Activated T-helper 1 cell treated with anti-CD3 and anti-CD28 coated beads, Interleukin-2, amount 50 U/mL, for 16 hours (primary cell): ENCODE measurements at places on chromosomes 5 and 9.

GRCh38 chr5:91339063-91339705 is 43.9 kb downstream of the ARRDC3 start:
- no peak for DNase-seq

DNA sequence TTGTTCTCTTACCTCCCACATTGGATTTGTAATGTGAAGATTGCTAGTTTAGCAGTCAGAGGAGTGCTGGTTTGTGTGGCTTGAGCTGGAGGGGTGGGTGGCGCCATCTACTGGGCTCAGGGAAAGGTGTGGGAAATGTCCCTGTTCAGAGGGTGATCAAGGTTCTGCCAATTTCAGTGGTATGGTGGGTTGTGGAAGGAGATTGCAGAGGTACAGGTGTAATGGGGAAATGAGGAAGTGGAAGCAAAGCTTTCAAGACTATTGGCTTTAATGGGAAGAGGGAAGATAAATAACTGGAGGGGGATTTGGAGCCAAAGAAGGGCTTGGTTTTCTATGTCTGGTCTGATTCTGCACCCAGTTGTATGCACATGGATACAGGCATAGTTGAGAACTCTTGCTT is 76.4 kb downstream of the OSMR start:
- DNase-seq, result peak; percentile 13

DNA sequence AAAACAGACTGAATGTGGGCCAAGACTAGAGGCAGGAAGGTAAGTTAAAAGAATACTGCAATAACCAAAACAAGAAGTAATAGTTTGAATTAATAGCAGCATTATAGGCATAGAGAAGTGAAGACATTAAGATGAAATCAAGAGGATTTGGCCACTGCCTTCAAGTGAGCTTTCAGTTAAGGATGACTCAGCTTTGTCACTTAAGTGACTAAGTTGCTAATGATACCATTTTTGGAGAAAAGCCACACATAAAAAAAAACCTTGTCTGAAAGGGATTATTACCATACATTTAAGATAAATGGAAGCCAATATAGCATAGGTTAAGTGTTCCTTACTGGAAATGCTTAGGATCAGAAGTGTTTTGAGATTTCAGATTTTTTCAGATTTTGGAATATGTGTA is 57.0 kb downstream of the ECPAS start:
- DNase-seq, result no peak

- DNase-seq, result no peak
These were observed 188.0 kb downstream of the XRCC4 start for GRCh38 chr5:83265318-83265717.

GRCh38 chr5:14998491-14998890 is 126.9 kb upstream of the ANKH start:
- no peak for DNase-seq

DNA sequence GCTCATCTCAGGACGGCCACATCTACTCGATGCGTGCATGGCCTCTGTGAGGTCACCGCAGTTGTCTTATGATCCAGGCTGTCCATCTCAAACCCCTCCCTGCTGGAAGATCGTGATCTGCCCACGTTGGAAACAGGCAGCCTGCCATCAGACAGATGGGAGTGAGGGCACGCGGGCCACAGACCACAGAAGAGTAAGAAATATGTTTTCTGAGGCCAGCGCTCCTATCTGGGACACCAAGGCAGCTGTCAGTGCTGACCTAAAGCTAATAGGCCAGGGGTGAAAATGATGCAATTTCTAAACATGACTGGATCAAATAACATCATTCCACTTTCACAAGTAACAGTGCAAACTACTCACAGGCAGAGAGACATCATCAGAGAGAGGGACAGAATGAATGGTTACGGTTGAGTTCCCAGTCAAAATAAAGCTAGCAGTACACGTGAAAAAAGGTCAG is 57.1 kb upstream of the CER1 start:
- no peak for DNase-seq

GRCh38 chr5:167479779-167480178 is 811.7 kb upstream of the WWC1 start:
- DNase-seq, result no peak

GRCh38 chr5:152264645-152265254 is 140.3 kb downstream of the NMUR2 start:
- no peak for DNase-seq

DNA sequence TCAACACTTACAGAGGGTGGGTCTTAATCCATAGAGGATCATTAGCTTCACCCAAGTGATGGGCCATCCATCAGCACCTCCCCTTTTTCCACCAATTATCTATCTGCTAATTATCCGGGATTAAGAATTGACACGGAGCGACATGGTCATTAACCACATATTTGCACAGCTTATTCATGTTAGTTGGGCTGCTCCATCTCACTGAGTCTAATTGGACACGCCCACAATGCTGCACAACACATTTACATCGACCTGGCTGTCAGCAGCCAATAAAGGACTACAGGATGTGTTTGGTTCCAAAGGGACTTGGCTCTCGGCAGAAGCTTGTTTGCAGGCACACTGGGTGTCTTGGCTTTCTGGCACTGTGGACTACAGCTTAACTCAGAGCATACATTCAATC is 21.6 kb downstream of the FOXE1 start:
- no peak for DNase-seq

GRCh38 chr5:131511934-131512333 is 123.1 kb downstream of the RAPGEF6 start:
- DNase-seq, result no peak

DNA sequence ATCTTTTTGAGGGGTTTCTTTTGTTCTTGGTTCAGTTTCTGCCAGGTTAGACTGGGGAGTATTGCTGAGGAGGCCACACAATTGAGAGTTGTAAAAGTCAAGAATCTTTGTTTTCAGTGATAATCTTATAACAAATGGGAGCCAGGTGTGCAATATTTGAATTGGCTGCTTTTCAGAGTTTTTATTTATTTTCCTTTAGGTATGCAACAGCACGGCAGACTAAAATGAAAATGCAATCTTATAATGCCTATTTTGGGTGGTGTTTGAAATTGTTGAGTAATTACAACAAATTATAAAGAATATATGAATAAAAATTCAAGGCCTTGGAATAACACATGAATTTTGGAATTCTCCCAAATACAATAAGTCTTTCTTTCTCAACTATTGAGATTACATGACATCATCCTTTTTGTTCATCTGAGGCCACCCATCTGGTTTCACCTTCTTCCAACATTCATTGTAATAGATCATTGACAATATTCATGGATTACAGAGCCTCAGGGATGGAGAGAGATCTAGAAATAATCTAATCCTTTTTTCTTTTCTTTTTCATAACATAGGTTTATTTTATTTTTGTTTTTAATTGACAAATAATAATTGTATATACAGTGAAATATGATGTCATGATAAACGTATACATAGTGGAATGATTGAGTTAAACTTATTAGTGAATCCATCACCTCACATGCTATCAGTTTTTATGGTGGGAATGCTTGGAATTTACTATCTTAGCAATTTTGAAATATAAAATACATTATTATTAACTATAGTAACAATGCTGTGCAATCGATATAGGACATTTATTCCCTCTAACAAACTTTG is 1061.0 kb downstream of the NR2F1-AS1 start:
- no peak for DNase-seq

DNA sequence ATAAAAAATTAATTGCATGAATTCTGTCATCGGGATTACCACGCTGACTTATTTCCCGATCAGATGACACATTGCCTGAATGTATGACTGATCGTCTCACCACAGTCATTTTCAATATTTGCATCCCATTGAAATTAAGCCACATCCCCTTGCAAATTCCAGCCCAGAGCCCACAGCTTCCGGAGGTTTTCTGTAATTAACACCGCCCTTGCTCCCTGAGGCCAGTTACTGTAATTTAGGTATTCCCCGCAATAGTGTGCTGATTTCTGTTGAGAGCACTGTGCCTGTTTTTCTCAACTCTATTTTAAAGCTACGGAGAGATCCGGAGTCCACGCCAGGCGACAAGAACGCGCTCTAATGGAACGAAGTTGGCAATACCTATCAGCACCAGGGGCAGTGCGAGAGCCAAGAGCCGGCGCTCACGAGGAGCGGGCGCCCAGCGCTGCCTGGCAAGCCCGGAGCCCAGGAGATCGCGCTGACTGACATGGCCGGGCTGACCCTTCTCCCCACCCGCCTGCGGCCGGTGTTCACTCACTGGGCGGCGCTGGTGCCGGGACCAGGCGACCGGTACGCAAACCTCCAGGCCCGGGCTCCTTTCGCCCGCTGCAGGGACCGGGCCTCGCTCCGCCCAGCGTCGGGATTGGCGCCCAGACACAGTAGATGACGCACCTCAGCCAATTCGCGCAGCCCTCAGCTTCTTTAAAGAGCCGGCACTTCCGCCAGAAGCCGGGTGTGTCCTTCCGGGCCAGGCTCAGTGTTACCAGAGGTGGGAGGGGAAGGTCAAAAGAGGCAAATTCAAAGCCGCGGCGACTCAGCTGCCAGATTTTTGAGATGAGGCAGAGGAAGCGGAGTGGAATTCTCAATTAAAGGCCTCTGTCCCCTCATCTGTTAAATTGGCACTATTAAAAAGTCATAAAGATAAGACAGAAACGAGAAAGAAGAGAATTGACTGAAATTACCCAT is at the start of gene PLGRKT:
Gene PLGRKT, minus strand, starts transcription at position 672 of the 963 bp plus-strand sequence. CDS start 5,948 bp downstream, outside the sequence.
- DNase-seq, result peak; percentile 80

DNA sequence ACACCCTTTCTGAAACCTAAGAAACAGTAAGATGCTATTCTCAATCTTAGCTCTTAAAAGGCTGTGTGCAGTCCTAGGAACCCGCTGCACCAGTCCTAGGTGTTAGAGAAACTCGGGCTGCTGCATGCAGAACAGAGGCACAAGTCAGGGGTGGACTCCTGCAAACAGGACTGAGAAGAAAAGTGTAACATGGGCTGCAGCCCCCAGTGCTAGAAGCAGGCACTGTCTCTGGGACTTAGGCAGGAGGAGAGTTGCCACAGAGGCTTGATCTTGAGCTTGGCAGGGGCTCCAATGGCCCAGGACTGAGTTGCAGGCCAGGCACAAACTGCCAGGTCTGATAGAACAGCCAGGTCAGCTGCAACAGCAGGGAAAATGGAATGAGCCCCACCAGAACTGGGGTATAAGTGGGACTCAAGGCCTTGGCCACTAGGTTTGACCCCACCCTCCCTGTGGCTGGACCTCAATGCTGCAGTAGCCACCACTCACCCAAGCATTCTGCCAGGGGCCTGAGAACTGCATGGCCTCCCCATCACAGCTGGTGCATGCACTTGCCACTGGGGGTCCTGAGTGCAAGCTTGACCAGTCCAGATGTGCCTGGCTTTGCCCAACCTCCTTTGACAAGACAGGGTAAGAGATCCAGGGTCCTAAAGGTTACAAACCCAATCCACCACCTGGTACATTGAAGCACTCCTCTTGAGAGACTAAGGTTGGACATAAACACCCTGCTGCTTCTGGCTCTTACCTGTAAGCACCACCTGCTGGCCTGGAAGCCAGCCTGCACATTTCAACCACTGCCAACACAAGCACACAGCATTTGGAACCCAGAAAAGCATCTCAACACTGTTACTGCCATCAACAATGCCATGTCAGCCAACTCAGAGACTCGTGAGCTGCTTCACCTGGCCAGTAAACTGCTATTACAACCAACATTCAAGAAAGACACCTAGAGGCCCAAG is 103.3 kb downstream of the FBXL17 start:
- no peak for DNase-seq

- DNase-seq, result no peak
These were observed 389.1 kb downstream of the GADD45G start for GRCh38 chr9:89993678-89994630.

- no peak for DNase-seq
These were observed 584.0 kb downstream of the ACTL7B start for GRCh38 chr9:108271646-108272348.

DNA sequence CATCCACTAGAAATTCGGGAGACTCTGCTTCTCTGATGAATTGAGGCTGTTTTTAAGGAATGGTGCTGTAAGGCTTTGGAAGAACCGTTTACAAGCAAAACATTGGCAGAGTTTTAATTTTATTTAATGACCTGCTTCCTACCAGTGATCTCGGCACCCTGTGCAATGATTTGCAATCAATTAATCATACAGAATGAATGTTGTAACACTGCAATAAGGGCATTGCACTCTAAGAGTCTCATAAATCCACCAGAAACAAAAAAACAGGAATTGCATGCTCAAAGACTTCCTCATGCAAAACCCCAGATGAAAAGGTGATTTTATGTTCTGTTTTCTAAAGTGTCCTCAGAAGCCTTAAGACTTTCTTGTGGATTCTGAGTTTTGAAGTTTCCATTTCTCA is 295.7 kb downstream of the ARHGEF28 start:
- DNase-seq, result no peak

GRCh38 chr5:34026089-34026761 is 16.8 kb downstream of the C1QTNF3 start:
- DNase-seq, result no peak

DNA sequence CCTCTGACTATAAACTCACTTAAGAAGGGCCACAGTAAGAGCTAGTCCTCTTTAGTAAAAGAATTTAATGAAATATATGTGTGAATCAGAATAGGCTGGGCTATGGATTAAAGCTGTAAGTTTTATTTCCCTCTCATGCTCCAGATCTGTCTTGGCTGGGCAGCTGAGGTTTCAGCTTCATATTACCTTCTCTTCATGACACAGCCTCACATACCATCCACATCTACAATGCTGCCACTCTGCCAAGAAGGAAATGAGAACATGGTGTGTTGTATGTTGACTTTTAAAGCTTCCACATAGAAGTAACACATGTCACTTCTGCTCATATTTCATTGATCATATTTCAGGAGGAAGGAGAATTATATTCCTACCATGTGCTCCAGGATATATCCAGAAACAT is 776.0 kb upstream of the ACO1 start:
- no peak for DNase-seq

GRCh38 chr9:71984831-71985281 is 73.4 kb downstream of the C9orf85 start:
- DNase-seq, result no peak

GRCh38 chr9:107248714-107249113 is 34.4 kb upstream of the RAD23B start:
- no peak for DNase-seq

DNA sequence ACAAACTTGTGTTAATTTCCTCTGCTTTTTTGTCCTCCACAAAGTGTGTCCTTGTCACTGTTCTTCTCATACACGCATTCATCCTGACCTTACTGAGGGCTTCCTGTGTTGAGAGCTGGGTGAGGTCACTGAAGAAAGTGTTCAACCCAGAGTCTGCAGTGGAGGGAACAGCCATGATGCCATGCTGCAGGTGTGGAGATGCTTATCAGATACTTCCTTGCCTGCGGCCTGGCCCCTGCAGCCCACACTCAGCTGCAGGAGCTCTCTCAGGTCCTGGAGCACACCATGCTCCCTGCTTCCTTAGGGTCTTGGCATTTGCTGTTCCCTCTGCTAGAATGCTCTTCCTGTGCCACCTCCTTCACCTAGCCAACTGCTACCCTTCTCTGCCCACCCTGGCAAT is 108.1 kb upstream of the SPRY4 start:
- DNase-seq, result peak; percentile 35

- no peak for DNase-seq
These were observed 126.1 kb downstream of the SNX18 start for GRCh38 chr5:54643685-54644106.
